ENCODE measurements at places on chromosomes 11 and 22.

- no peak for DNase-seq
Measured at GRCh38 chr11:45362636-45363035, 76.5 kb upstream of the SYT13 start.

DNA sequence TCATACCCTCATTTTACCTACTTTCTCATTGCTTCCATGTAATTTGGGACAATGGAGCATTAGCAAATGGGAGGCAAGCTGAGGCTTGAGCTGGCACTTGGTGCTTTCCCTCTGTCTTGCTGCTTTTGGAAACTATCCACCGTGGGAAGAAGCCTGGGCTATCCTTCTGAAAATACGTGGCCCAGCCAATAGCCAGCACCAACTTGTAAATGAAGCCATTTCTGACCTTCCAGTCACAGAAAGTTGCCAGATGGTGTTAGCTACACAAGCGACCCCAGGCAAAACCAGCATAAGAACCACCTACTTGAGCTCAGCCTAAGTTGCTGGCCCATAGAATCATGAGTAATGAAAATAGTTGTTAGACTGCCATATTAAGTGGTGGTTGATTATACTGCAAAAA is 18.5 kb upstream of the SPON1 start:
- DNase-seq, result no peak

DNA sequence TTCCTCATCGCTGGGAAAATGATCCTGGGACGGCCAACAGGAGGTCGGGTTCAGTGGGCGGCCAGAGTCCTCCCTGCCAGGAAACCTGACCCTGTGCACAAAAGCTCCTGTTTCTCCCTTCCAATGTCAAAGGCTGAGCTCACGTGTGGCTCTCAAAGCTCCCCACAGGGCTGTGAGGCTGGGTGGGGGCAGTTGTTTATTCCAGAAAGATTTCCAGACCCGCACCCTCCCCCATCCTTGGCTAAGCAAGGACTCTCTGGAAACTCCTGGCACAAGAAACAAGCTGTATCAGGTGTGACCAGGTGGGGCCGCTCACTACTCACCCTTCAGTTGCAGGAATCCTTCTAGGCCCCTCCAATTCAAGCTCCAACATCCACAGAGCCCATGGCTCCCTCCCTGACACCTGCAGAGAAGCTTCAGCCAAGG is 131.9 kb downstream of the SHANK2 start:
- DNase-seq, result peak; percentile 89

DNA sequence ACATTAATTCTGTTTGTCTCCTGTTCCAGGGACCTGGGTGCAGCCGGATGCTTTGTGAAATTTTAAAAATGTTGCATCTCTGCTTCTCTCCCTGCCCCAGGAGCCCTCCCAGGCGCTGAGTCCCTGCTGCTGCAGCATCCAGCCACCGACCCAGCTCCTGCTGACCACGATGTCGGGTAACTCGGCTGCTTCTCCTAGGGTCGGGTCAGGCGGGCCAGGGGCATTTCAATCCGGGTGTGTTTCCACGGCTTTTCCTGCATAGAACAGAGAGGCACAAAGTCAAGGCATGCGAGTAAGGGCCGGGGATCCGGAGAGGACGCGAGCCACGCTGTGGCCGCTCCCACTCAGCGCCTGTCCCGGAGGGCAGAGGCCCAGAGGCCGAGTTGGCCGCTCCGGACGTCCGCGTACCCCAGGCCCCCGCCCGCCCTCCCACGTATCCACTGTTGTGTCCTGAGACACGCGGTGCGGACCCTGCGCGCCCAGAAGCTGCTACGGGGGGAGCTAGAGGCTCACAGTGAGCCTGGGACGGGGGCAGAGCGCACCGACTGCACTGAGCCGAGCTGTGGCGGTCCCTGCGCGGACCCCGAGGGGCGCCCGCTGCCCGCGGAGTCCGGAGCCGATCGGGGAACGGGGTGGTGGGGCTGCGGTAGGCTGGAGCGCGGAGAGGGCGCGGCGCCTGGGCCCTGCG is at the start of gene POU2AF3:
TSS of gene POU2AF3 (plus strand) at position 134 of the 688 bp plus-strand sequence. CDS start at position 170, 36 bp downstream.
- DNase-seq, result no peak

- peak; percentile 16 for DNase-seq
Measured at GRCh38 chr11:62933285-62933684, 12.1 kb upstream of the CHRM1 start.

DNA sequence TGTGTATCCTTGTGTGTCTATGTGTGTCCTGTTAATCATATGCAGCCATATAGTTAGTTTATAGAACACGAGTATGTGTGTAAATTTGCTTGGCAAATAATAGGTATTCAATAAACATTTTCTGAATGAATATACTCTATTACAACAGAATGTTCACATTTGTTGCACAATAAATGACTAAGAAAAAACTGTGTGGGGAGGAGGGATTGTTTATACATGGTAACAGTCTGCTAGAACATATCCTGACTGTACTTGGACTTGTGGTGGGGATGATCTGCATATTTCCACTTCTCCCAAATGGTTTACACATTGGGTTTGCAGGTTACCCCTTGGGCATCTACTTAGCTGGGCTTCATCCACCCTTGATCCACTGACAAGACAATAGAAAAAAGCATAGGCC is 194.6 kb downstream of the INSC start:
- no peak for DNase-seq

DNA sequence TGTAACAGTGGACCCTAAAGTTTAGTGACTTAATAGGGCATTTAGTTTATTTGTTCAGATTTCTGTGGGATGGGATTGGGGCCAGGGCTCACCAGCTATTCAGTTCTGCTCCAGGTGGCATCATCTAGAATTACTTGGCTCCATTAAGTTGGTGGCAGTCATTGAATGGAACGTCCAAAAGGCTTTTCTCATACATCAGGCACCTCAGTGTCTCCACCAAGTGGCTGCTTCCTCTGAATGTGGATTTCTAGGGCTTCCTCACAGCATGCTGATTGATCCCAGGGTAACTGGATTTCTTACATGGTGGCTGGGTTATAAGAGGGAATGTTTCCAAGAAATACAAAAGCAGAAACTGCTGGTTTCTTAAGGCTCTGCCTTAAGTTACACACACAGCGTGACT is 34.7 kb downstream of the USP47 start:
- peak; percentile 65 for DNase-seq

DNA sequence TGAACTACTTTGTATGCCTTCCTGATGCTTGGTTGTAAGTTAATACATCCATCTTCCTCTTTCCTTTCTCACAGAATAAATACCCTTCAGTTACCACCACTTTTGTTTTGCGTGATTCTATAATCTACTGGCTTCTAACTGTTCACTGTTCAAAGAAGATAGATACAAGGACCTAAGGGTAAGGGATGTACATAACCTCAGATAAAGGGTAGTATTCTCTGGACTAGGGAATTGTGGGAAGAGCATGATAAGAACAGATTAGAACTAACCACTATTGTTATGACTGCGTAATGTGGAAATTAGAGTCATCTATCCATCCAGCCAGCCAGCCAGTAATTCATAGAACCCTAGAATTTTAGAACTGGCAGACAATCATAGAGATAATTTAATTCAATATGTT is 36.4 kb downstream of the MAP6 start:
- no peak for DNase-seq

DNA sequence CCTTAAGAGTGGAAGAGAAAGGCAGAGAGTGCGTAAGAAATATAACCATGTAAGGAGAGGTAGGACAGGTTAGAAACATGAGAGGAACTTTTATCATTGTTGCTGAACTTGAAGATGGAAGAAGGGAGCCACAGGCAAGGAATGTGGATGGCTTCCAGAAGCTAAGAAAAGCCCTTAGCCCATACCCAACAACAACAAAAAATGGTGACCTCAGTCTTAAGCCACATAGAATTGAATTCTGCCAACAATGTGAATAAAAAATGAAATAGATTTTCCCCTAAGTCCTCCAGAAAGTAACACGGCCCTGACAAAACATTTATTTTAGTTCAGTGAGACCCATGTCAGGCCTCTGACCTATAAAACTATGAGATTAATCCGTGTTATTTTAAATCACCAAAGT is 767.3 kb downstream of the FAM181B start:
- no peak for DNase-seq

GRCh38 chr11:108636222-108636621 is 28.6 kb upstream of the DDX10 start:
- no peak for DNase-seq

GRCh38 chr11:87203907-87204602 is 166.3 kb downstream of the TMEM135 start:
- DNase-seq, result no peak

DNA sequence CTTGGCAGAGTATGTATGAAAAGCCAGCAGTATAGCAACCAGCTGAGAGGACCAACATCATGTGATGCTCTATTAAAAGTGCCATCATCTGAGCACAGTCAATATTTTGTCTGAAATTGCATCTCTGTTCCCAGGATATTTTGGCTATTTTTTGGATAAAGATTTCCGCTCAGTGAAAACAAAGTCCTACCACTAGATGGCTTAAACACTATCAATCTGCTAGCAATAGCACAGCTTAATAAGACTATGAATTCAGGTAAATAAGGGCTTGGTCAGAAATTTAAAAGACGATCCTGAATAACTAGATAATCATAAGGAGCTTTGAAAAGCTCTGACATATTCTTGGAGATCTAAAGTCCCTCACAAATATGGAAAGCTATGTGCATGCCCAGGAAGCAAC is 74.4 kb downstream of the MS4A13 start:
- DNase-seq, result no peak

DNA sequence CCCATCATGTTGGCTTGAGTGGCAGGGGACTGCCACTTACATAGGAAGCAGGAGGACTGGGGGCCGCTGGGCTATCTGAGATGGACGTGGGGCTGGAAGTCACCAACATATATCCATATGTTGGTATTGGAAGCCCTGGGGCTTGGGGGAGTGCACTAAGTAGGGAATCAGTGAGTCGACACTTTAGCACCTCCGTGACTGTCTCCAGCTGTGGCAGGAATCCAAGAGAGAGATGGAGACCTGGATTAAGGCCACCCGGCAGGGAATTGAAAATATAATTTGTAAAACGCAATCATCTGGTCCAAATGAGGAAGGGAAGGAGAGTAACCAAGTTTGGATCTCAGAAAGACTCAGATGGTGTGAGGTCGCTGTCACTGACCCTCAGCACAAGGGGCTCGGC is 68.4 kb downstream of the ELFN2 start:
- DNase-seq, result no peak

- DNase-seq, result no peak
Measured at GRCh38 chr11:36066891-36067290, 123.0 kb downstream of the LDLRAD3 start.

DNA sequence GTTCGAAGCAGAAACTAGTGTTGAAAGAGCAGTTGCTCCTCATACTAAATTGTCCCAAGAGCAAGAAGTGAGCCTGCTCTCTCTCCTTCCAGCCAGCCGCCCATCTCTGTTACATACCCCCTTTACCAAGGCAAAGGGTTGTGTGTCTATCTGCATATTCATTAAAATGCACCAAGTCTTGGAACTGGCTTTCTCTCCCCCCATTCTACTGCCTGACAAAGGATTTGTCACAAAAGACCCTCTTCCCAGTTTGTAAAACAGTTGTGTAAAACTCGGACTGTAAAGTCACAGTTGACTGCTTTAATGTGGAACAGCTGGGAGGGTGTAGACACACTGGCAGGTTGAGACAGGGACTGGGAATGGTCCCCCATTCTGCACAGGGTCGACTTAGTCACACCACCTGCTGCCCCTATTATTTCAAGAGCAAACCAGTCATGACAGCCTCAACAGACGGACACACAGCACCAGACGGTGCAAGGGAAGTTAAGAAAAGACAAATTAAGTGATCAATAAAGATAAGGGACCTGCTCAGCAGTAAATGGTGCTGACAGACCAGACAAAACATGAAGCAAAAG is 60.0 kb upstream of the HTATIP2 start:
- DNase-seq, result no peak

- DNase-seq, result peak; percentile 85
Measured at GRCh38 chr22:42581762-42582716, 28.3 kb downstream of the SERHL2 start.

DNA sequence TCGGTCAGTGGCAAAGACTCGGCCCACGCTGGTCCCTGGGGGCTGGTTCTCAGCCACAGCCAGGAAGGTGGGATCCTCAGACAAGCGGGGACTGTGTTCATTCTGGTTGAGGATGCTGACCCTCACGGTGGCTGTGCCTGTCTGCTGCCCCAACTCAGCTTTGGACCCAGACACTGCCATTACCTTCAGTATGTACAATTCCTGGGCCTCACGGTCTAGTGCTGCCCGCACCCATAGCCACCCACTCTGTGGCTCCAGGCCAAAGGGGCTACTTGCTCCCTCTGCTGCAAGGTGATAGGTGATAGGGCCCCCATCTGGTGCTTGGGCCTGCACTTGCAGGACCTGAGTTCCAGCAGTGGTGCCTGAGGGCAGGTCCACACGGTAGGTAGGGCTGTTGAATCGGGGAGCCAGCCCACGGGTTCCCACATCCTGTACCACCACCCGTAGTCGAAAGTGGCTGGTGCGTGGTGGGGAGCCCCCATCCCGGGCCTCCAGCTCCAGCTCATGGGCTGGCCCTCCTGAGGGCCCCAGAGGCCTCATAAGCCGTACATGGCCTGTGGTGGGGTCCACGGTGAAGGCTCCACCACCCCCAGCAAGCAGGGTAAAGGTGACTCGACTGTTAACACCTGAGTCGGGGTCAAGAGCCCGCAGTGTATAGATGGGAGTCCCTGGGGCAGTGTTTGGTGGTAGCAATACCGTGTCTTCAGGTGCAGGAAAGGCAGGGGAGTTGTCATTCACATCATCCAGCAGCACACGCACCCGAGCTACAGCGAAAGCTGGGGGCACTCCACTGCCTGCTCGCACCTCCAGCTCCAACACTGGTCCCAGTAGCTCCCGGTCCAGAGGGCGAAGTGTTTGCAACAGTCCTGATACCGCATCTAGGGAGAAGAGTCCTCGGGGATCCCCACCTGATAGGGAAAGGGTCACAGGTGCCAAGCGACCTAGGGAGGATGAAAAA is 13.2 kb upstream of the TPP1 start:
- DNase-seq, result no peak

DNA sequence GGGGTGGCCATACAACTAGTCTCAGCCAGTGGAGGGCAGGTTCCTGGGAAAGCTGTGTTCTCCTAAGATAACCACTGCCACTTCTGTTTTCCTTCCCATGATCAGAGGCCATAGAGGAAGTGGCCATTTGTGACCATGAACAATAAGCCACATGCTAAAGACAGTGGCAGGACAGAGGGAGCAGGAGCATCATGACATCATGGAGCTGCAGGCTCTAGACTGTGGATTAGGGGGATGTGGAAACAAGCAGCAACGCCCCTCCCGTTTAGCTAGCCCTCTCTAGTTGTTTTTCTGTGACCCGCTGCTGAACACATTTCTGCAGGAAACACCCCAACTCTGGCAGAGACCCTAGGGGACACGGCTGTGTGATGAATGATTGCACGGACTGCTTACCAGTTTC is 195.0 kb upstream of the NECTIN1 start:
- no peak for DNase-seq
